ENCODE measurements at places on chromosomes 7 and 10.
A peak's percentile ranks its signal among the peaks of the same experiment; 100 is the strongest.

GRCh38 chr10:102634686-102635085 lies 9.6 kb upstream of the TRIM8 start:
- DNase-seq, result no peak

- DNase-seq, result peak; percentile 20
Observed at GRCh38 chr7:87628780-87629569, 777 bp downstream of the RUNDC3B start.

- no peak for DNase-seq
Observed at GRCh38 chr7:97094284-97094930, 23.1 kb upstream of the SDHAF3 start.

DNA sequence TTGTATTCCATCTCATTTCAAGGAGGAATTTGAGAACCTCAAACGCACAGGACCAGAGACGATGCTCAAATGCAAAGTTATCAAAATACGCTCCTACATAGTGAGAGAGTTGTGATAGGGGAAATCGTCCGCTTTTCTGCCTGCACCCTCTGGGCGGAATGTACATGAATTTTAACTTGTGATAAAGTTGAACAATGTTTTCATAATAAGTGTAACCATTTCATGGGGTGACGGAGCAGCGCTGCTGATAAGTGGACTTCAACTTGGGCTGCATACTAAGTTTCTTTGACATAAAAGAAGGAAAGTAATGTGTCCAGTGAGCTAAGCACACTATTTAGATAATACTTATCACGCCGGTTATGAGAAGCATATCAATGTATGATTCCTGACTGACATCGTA lies 497.5 kb upstream of the MGMT start:
- no peak for DNase-seq

DNA sequence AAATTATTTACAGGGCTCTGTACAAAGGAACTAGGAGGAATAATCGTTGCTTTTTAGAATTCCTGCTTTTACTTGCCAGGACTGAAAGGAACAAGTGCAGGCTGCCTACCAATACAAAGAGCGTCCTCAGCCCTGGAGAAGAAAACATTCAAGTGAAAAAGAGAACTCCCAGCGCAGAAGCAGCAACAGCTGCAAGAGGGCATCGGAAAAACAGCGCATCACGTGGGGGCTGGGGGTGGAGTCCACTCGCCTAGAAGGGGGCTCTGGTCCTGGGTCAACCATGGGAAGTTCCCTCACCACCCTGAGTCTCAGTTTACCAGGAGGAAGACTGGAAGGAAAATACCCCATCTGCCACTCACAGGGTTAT lies 385 bp upstream of the C10orf90 start:
- no peak for DNase-seq

DNA sequence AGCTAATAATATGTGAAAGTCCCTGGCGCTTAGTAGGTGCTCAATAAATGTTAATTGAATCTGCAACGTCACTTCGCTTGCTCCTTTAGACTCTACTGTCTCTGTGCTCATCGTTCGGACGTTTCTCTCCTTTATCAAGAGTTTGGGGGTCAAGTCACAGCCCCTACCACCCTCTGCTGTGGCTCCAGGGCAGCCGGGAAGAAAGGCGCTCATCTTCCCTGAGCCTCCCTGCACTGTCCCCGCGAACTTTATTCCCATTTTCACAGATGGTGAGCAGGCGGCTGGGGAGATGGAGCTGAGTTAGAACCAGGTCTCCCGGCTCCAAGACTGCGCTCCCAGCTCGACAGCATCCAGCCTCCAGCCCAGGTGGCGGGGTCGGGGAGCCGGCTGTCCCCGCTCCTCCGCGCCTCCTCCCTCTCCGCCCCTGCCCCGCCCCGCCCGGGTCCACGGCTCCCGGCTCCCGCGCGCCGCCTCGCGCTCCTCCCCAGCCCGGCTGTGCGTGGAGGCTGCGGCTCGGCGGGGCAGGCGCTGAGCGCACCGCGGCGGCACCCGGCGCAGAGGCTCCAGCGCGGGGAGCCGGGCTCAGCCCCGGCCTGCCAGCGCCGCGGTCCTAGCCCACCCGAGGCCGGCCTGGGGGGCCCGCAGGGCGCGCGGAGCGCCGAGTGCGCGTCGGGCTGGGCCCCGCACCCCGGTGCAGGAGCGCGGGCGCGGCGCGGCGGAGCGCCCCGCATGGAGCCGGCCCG lies at the start of gene CLEC2L:
CLEC2L (plus strand) TSS at position 487 of the 743 bp plus-strand sequence; CDS start at position 730, 243 bp downstream.
- no peak for DNase-seq

GRCh38 chr7:41256186-41256945 lies 446.5 kb downstream of the INHBA start:
- DNase-seq, result no peak

DNA sequence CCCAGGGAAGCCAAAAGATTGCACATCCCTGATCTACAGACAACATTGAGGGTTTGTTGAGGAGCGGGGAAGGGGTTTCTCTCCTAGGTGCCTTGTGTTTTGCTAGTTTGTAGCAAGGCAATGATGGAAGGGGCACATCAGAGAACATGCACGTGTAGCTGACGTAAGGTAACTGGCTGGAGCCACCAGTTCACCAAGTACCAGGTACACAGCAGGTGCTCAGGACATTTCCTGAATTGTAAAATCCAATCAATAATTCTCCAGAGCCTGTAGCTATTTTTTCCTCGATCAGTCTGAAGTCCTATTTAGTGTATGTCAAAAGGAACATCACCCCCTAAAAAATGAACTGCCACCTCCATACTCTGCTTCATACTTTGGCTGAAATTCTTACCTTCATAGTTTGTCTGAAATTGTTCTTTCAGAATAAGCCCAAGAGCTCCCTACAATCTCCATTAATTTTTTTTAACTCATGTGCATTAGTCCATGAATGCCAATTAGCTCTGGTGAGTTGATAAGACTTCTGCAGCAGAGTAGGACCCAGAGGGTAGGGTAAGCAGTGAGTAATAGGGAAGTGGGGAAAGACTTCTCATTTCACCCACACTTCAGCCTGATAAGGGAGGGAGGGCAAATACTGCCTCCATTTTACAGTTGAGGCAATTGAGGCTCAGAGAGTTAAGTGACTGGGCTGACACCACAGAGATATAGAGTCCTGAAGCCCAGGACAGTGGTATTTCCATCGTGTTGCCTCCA lies 36.0 kb upstream of the SLC26A3 start:
- DNase-seq, result no peak

- DNase-seq, result peak; percentile 28
Observed at GRCh38 chr10:27745732-27746396, at the start of gene MKX. Gene MKX, minus strand, starts transcription at chr10:27745819. Its CDS starts 2,404 bp downstream, at chr10:27743415.

GRCh38 chr7:8121243-8121642 lies 140.7 kb downstream of the ICA1 start:
- DNase-seq, result no peak

DNA sequence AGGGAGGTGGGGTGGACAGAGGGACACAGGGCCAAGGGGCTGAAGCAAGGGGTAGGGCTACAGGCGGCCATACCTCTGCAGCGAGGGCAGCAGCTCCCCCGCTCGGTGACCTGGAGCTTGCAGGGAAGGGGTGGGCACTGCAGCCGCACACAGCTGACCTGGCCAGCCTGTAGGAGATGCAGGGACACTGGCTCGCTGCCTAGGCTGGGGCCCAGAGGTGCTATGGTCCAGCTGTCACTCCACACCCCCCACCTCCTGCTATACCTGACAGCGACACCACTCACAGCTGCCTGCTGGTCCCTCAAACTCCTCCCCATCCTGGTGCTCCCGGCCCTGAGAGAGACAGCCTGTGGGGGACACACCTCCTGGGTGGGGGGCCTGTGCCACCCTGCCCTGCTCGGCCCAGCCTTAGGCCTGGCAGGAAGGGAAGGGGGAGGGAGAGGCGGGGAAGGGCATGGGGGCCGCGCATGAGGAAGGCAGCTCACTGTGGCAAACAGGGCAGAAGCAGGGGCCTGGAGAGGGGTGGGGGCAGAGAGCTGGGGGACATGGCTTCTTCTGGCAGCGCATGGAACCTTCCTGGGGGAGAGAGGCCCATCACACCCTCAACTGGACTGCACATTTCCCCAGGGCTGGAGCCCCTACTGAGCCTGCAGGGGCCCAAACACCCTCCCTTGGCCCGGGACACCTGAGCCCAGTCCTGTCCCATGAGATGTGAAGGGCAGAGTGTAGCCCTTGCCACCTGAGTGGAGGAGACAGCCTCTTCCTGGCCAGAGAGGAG lies 23.9 kb downstream of the ATP6V1F start:
- DNase-seq, result no peak

DNA sequence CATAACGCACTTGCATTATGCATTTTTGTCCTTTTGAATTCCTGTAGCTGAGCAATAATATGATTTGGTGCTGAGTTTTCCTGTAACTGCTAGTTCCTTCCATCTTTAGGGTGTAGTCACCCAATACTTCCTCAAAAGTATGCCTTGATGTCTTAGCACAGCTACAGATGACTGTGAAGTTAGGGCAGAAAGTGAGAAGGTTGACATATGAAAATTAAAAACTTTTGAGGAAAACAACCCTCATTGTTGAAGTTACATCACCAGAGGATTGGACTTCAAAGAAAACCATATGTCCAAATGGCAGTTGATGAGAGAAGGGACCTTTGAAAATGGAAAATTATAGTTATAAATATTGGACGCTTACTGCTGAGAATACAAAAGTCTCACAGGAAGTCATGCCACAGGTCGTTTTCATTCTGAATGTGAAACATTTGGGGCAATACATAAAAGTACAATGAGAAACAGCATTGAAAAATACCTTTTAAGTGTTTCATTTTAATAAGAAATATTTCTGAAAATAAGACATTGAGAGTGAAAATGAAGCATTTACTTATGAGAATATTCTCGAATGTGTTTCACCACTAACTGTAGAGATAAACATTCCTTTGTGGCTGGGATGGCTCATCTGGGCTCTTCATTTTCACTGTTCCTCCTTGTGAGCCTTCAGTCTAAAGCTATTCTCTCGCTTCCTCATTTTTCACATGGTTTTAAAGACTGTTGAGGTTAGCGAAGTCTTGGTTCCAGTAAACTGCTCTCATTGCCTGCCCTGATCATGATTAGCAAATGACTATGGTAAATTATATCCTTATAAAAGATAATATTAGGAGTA lies 61.4 kb upstream of the NME8 start:
- DNase-seq, result no peak

DNA sequence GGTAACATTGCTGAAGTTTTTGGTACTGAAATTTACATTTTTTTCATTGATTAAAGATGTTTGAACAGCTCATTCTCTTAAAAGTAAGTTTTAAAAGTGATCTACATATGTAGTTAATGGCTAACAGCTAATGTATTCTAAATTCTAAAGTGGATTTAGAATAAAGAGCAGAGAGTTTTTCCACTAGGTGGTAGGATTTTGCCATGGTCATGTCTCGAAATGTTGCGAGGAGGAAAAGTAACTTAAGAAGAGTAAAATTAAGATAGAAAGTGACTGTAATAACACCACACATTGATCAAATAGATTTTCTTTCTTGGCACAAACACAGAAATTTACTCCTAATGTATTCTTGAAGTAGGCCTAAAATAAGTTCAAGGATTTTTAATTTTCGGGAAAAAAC lies 19.8 kb downstream of the LSMEM1 start:
- no peak for DNase-seq

- no peak for DNase-seq
Observed at GRCh38 chr7:151658778-151659177, 139.1 kb upstream of the RHEB start.

GRCh38 chr7:77420986-77421672 lies 5.0 kb upstream of the GSAP start:
- DNase-seq, result no peak

GRCh38 chr10:102611514-102612087 lies 32.7 kb upstream of the TRIM8 start:
- DNase-seq, result no peak

DNA sequence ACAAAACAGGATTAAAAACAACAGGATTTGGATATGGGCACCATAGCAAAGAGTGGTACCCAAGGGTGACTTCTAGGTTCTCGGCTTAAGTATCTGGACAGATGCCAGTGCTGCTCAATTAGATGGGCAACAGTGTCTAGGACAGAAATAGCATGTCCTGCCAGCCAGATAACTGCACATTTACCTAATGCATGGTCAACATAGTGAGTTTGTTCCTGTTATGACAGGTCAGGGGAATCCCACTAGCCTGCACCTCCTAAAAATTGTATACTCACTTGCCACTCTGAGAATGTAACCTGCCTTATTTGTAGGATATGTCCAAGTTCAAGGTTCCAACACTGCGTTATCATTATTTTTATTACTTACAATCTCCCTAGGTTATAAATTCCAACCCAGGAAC lies 471.7 kb downstream of the GRM8 start:
- DNase-seq, result no peak

Measured in activated gamma-delta T cell treated with Interleukin-2 at 50 U/mL for 16 hours (primary cell).